ENCODE measurements at places on chromosomes 1 and 21.

DNA sequence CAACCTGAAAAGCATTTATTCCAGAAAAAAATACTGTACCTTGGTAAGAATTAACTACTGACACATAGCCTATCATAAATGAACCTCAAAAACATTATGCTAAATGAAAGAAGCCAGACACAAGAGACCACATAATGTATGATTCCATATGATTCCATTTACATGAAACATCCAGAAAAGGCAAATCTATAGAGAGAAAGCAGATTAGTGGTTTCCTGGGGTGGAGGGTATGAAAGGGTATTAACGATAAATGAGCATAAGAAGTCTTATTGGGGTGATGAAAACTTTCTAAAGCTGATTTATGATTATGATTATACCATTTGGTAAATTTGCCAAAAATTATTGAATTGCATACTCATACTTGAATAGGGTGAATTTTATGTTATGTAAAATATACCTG is 10.3 kb upstream of the COL6A2 start:
- no peak for DNase-seq

DNA sequence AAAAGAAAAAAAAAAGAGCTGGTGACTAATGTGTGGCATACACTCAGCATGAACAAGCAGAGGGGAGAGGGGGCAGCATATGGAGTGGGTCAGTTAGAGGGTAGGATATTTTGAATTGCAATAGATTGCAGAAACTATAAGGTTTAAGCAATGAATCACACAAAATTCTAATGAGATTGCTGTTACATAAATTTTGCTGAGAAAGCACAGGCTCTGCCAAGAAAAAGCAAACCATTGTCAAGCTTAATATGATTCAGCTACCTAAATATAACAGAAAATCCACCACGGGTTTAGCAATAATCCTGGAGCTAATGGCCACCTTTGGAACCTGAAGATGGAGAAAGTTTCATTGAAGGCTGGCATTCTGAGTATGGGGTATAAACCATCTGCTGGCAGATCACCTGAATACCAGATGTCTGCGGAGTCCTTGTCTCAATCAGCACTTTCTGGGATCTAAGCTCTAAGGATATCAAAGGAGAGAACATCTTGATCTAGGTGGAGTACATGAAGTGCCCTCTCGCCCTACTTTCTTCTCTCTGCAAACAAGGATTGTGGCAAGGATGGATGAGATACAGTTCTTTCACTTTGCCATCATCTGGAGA is 30.3 kb upstream of the ANGPTL7 start:
- DNase-seq: no peak

DNA sequence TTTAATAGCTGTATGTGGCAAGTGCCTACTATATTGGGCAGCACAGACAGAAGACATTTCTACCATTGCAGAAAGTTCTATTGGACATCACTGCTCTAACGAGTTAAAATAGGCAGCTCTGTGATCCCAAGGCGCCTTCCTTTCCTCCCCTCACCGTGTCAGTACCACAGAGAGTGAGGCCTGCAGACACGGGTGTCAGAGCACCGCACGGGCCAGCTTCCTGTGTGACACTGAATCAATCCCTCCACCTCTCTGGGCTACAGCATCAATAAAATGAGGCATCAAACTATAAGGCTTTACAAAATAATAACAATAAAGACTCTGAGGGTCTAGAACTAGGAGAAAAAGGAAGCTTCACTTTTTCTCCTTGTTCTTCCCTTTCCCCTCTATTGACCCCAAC is 246.7 kb downstream of the FOXD2 start:
- no peak for DNase-seq

- no peak for DNase-seq
Observed at GRCh38 chr1:10669570-10669969, 126.9 kb downstream of the CASZ1 start.

All from NB4 (cell line).